AG10803 (cell line): ENCODE measurements at places on chromosomes 2 and 18.

DNA sequence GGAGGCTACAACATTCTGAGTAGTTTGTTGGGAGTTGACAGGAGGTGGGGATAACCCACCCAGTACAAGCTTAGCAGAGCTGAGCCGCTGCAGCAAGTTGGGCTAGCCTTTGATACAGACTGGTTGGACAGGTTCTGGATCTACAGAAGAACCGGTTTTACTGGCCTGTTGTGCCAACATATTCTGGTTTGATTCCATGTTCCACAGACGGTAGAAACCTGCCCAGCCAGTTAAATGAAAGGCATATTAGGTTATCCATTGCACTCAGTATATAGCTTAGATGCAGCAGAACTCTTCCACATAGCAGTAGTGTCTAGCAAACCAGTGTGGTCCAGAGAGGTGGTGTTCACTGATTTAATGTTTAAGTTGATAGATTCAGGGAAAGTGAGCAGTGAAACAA is 19.3 kb upstream of the RBBP8 start:
- DNase-seq = no peak

DNA sequence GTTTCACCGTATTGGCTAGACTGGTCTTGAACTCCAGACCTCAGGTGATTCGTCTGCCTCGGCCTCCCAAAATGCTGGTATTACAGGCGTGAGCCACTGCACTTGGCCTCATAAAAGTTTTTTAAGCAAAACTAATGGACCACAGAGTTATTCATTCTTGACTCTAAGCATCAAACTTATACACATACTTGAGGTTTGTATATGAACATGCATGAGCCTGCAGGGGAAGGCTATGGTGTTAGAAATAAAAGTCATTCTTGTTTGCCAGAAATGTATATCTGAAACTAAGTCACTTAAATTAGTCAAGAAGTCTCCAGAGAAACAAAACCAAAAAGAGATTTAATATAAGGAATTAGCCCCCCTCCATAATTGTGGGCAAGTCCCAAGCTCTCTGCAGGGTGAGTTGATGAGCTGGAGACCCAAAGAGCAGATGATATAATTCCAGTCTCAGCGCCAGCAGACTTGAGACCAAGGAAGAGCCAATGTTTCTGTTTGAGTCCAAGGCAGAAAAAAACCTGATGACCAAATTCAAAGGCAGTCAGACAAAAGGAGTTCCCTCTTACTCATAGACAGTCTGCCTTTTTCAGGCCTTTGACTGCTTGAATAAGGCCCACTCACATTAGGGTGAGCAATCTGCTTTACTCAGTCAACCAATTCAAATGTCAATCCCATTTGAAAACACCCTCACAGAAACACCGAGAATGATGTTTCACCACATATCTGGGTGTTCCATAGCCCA is 69.0 kb upstream of the DSG1 start:
- DNase-seq = no peak

DNA sequence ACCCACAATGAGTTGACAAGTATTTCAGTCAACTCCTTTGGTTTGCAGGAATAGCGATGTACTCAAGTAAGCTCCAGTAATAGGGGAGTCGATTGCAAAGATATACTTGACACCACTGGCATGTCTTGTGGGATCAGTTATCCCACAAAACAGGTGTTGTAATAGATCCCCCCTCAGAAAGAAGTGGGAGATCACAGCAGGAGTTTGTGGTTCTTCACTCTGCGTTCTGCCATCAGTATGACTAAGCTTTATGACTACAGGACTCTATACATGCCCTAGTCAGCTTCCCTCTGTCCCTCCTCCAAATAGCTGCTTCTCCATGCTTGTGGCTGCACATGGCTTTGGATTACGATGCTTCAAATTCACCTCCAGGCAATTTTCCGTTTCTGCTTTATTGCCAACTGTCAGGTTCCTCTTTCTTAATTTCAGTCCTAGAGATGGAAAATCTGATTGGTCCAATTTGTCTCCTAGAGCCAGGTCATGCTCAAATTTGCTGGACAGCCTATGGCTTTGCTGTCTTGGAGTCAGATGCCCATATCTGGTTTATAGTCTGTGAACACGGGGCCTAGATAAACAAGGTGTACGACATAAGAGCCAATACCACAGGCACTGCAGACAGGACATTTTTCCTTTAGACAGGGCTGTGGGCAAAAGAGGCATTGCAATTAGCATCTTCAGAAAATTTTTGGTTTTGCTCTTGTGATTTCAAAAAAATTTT is 221.7 kb downstream of the PAX3 start:
- DNase-seq = no peak

DNA sequence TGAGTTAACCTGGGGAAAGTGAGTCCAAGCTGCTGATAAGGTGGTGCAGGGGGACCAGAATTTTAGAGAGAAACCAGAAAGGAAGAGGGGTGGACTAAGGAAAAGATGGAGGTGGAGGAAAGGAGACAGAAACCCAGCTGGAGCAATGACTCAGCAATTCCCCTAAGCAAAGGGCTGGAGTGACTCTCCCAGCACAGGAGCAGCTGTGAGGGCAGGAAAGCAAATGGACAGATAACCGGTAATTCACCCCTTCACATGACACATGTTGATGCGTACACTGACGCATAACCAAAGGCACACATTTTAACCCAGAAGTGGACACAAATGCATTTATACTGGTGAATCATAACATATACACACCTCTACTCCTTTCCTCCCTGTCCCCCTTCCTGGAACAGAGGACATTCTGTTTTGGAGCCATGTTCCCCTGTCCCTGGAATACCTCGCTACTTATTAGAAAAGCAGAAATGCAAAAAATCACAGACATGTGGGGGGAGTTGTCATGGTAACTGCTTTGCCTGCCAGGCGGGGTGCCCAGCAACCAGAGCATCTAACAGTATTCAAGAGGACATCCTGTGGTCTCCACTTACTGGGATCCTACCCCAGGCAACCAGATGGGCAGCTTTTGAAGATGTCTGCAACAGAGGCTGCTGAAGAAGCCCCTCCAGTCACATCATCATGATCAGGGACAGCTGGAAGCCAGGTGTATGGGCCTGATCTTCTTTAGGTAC is 4.7 kb downstream of the CDK5R2 start:
- peak; percentile 45 for DNase-seq

GRCh38 chr2:237967463-237967951 is 693 bp downstream of the UBE2F start:
- peak; percentile 16 for DNase-seq

DNA sequence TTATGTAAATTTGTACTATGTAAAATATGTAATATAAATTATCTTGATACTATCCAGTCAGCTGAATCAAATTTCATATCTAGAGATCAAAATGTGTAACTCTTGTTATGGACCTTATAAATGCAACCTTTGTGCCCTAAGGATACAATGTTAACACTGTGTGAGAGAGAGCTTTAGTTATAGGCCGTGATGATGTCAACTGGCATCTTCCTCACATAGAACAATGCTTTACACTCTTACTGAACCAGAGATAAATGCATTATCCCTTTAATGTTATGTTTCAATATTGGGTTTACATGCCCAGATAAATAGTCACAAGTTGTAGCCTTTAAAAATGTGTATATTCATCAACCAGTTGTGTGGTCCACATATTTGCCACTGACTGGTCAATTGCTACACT is 115.1 kb downstream of the KCNJ3 start:
- DNase-seq = no peak

DNA sequence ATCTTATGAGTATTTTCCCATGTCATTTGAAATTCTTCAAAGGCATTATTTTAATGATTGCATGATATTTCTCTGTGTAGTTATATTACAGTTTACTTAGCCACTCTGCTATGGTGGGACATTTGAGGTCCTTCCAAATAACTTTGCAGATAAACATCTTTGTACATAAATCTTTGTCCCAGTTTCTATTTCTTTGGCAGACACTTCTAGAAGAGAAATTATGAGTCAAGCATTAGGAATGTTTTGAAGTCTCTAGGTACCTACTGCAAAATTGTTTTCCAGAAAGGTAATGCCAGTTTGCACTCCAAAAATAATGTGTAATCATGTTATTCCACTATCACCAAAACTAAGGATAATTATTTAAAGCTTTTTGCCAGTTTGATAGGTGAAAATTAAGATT is 149.7 kb downstream of the EN1 start:
- DNase-seq = peak; percentile 28

DNA sequence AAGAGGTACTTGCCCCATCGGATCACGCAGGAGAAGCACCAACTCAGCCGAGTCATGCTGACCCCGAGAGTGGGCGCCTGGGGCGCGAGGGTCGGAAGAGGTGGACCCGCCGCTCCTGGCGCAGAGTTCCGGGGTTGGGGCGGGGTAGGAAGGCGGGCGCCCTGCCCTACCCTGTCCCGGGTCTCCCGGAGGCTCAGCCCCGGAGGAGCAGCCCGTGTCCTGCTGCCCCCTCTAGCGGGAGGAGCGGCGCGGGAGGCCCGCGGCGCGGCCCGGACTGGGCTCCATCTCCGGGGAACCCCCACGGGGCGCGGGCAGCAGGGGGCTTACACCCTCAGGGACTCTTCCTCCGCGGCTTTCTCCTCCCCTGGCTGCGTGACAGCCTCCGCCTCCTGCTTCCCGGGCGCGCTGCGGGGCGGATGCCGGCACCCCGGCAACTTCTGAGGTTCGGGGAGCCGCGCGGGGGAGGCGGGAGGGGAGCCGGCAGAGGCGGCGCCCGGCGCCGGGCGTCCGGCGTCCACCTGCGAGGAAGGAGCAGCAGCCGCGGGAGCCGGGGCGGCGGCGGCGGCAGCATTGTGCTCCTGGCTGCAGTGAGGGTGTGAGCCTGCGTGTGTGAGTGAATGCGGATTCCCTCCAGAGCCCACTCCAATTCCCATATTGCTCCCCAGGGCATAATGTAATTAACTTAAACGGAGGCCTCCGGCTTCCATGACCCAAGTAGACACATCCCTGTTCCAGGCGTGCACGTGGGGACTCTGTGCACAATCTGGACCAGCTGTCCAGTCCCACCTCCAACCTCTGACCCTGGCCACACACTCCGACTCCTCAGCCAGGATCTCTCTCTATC is 7.6 kb upstream of the TNS1 start:
- peak; percentile 40 for DNase-seq

GRCh38 chr2:205865056-205865455 is 182.8 kb downstream of the NRP2 start:
- DNase-seq = no peak

DNA sequence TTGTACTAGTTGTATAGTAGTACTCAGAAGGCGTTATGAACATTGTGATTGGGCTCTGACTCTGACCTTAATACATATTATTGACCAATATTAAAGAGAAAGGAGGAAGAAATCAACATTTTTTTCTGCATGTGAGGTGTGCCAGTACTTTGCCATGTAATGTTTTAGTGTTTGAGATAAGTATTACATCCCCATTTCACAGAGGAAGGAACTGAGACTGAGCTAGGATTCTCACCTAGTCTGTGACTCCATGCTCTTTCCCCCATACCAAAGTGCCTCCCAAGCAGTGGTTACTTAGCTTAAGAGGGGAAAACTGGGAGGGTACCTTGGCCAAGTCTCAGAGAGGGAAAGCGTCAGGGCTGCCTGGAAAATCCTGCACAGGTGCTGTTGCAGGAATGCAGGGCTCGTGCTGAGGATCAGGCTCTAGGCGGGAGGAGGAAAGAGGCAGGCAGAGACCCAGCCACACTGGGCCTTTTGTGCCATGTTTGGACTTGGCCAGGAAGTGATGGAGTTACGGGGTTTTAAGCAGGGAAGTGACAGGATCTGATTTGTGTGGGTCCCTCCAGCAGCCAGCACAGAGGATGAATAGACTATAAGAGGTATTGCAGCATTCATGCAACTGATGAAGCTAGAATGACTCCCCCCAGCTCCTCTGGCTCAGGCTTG is 1.7 kb downstream of the PNKD start:
- no peak for DNase-seq

DNA sequence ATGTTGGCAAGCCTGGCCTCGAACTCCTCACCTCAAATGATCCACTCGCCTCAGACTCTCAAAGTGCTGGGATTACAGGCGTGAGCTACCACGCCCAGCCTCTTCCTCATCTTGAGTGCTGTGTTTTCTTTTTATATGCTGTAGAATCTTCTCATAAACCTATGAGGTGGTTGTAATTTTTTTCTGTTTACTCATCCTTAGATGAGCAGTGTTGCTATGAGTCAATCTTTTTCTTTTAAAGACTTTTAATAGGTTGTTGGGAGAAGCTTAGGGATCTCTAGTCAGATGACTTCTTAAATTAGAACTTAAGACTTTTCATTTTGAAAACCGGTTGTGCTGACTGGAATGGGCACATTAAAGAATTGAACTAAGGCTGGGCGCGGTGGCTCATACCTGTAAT is 8.7 kb upstream of the AAK1 start:
- peak; percentile 83 for DNase-seq

DNA sequence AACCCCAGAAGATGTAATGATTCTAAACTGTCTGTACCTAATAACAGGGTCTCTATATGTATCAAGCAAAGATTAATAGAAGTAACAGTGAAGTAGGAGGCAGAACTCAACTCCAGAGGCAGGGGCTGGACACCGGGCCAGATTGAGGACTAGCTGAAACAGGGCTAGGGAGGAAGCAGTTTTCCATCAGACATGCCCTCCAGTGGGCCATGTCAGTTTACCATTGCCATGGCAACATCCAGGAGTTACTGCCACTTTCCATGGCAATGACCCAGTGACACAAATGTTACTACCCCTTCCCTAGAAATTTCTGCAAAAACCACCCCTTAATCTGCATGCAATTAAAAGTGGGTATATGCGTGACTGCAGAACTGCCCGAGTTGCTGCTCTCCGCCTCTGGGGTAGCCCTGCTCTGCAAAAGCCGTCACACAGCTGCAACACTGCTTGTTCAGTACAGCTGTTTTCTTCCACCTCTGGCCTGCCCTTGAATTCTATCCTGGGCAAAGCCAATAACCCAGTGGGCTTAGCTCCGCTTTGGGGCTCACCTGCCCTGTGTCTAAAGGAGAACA is 58.7 kb downstream of the TMEM18 start:
- no peak for DNase-seq

- peak; percentile 16 for DNase-seq
Measured at GRCh38 chr18:57951999-57952774, 91.8 kb upstream of the NEDD4L start.

GRCh38 chr2:393711-394696 is 106.1 kb upstream of the ALKAL2 start:
- DNase-seq = peak; percentile 1

DNA sequence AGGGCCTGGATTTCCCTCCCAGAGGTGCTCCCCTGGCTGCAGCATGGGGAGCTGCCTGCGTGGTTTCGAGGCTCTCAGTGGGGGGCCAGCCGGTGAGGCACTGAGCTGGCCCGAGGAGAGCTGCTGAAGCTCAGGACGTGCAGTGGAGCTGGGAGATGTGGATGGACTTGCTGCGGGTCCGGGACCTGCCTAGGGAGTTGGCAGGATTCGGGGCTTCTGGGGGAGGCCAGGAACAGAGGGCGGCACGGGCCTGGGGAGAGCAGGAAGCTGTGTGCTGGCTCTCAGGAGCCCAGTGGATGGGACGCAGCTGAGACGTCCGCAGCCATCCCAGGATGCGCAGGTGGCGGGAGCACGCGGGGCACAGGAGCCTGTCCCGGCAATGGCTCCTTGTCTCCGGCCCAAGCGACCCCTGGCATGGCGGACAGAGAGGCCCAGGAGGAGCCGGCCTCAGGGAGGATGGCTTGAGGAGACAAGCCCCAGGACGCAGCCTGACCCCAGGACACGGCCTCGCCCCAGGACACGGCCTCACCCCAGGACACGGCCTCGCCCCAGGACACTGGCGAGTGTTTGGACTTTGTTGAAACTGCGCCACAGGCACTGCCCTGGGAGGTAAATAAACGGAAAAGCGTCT is 116.1 kb downstream of the NFATC1 start:
- no peak for DNase-seq
